Astrocyte (in vitro differentiated cells and primary cell): ENCODE measurements at places on chromosomes 7 and 10. TPM values are rescaled to one million over a fixed set of nuclear protein-coding genes. Genes with fewer than 3 reads are reported as not detected.

SLC39A12 gene
- total RNA-seq: not detected in 2 replicates

DNA sequence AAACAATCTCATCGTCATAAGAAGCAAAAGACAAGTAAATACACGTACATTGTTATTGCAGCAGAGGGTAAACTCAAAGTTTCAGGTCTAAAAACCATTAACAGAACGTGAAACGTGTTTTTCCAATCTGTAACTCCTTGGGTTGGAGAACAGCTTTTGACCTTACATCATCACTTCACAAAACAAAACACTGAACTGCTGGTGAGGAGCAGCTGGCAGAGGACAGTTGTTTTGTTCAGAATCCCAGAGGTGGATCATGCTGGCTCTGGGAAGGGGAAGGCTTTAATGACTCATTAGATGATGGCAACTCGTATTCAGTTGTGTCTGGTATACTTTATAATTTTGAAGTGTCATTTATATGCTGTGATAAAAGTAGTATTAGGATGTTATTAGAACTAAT, 923.0 kb upstream of the CELF2 start:
- no peak overlapping the region for H3K4me3 ChIP-seq
- H3K4me1 ChIP-seq: no peaks in the 10 kb centered on the region
- H3K27me3 ChIP-seq: no peaks in the 10 kb centered on the region
- H3K36me3 ChIP-seq: no peaks in the 10 kb centered on the region
- DNase-seq: no peak
- no peak overlapping the region for H3K27ac ChIP-seq

GRCh38 chr7:94335586-94335985, 59.1 kb upstream of the COL1A2 start:
- H3K4me3 ChIP-seq: no peak overlapping the region
- DNase-seq: peak; percentile 59
- H3K27ac ChIP-seq: no peak overlapping the region
- H3K4me1 ChIP-seq: peaks cover 12% of the 10 kb centered on the region
- H3K36me3 ChIP-seq: no peaks in the 10 kb centered on the region
- H3K27me3 ChIP-seq: no peaks in the 10 kb centered on the region

GRCh38 chr10:113704637-113705343, 25.1 kb downstream of the CASP7 start:
- H3K4me3 ChIP-seq: no peak overlapping the region
- H3K27ac ChIP-seq: no peak overlapping the region
- DNase-seq: peak; percentile 21
- no peaks in the 10 kb centered on the region for H3K36me3 ChIP-seq

CH25H gene
- 0.22 and 0.34 TPM in 2 replicates for total RNA-seq

SPDYE9 gene
- total RNA-seq: not detected in 2 replicates

GRCh38 chr10:34454590-34455261, 360.4 kb downstream of the PARD3 start:
- H3K4me3 ChIP-seq: no peak overlapping the region
- no peak overlapping the region for H3K27ac ChIP-seq
- H3K4me1 ChIP-seq: no peaks in the 10 kb centered on the region
- no peaks in the 10 kb centered on the region for H3K36me3 ChIP-seq
- no peak for DNase-seq

GRCh38 chr7:117157241-117158209, 165.3 kb downstream of the WNT2 start:
- H3K4me3 ChIP-seq: no peak overlapping the region
- peak; percentile 96 for DNase-seq

GRCh38 chr7:84845971-84846370, 340.9 kb downstream of the SEMA3D start:
- no peak overlapping the region for H3K4me3 ChIP-seq
- no peak overlapping the region for H3K27ac ChIP-seq
- H3K27me3 ChIP-seq: no peaks in the 10 kb centered on the region
- no peaks in the 10 kb centered on the region for H3K36me3 ChIP-seq
- H3K4me1 ChIP-seq: no peaks in the 10 kb centered on the region

DNA sequence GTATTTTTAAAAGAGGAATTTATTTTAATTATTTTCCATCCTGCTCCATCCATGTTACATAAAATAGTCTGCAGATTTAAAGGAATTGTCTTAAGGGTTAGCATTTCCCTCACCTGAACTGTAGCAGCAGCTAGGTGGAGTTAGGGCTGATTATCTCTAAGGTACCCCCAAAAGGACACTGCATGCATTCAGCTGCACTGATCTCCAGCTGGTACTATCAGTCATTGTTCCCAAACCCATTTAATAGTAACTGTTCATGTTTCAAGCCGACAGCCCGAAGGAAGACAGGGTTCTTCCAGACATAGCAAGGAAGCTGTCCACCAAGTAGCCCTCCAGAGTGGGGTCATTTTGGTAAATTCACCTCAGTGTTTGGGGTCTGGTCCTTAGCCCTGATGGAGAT, 48.7 kb downstream of the FAM171A1 start:
- H3K36me3 ChIP-seq: no peaks in the 10 kb centered on the region
- H3K4me3 ChIP-seq: no peak overlapping the region
- H3K27ac ChIP-seq: no peak overlapping the region
- H3K4me1 ChIP-seq: peaks cover 27% of the 10 kb centered on the region
- DNase-seq: no peak
